NT2/D1 (cell line): ENCODE measurements at places on chromosomes 5 and 9.

DNA sequence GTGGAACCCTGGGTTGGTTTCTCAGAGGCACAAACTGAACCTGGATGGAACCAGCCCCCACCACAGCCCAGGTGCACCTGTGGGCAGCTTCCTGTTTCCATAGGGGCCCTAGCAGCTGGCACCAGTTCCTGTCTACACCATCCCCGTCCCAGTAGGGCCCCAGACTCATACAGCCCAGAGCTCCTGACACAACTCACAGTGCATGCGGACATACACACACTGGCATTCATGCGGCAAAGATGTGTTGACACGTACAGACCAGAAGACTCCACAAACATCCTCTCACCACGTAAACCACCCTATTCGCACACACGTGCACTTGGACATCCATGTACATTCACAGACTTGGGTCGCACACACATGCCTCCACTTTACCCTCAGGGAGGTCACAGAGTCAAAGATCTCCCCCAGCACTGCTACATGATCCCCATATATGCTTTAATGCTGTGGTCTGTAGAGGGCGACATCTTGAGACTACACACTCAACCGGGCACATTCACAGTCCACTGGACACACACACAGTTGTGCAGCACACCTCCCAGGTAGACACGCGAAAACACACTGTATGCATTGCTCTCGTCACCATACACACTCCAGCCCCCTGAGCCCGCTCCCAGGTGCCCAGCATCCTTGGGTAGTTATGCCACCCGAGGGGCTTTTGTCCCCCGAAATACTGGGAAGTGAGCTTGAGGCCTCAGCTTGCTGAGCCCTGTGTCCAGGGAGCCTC lies 22.4 kb downstream of the CXXC5 start:
- DNase-seq: no peak

- DNase-seq: no peak
These were observed 14.5 kb downstream of the FBXO10 start for GRCh38 chr9:37561682-37562081.

GRCh38 chr9:86809759-86810367 lies 137.4 kb downstream of the GAS1 start:
- no peak for DNase-seq

- no peak for DNase-seq
These were observed 74.7 kb upstream of the COL5A1 start for GRCh38 chr9:134566936-134567335.

- no peak for DNase-seq
These were observed 91.8 kb downstream of the FANCC start for GRCh38 chr9:95225726-95226106.

DNA sequence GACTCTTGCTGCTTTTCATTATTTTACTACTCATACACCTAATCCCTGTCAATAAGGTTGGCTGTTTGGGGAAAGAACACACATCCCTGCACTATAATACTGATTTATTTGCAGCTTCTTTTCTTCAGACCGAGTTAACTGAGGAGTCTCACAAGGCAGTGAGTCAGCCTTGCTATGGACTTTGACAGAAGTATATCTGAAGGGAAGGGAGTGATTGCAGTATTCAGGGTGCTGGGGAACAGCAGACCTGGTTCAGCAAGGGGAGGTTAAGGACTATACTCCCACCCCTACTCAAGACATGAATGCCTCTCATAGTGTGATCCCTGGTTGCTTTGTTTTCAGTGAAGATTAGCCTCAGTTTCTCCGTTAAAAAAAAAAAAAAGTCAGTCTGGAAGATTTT lies 99.8 kb downstream of the TLE4 start:
- no peak for DNase-seq

GRCh38 chr9:70134360-70134759 lies 90.7 kb downstream of the MAMDC2 start:
- DNase-seq: no peak

- DNase-seq: no peak
These were observed 11.6 kb downstream of the COL15A1 start for GRCh38 chr9:98955259-98955658.

GRCh38 chr5:148956477-148957385 lies 106.1 kb downstream of the SH3TC2 start:
- no peak for DNase-seq

GRCh38 chr5:149915392-149916260 lies 29.0 kb downstream of the PDE6A start:
- no peak for DNase-seq

DNA sequence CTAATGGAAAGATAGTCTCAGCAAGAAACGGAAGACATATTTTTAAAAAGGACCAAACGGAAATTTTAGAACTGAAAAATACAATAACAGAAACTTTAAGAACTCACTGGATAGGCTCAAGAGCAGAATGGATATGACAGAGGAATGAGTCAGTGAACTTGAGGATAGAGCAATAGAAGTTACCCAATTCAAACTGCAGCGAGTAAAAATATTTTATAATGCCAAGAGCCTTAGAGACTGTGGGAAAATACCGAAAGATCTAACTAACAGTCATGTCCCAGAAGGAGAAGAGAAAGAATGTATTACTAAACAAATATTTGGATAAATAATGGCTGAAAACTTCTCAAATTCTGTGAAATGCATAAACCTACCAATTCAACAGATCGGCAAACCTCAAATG lies 40.8 kb downstream of the ADAMTS2 start:
- no peak for DNase-seq

- DNase-seq: no peak
These were observed 53.9 kb upstream of the ZFR start for GRCh38 chr5:32498484-32498883.

GRCh38 chr5:98891591-98891990 lies 37.2 kb downstream of the CHD1 start:
- DNase-seq: no peak

- no peak for DNase-seq
These were observed 126.7 kb downstream of the DCP2 start for GRCh38 chr5:113103330-113103729.

- no peak for DNase-seq
These were observed 487.7 kb downstream of the GADD45G start for GRCh38 chr9:90092508-90092907.

- no peak for DNase-seq
These were observed 122.8 kb downstream of the TMEM161B start for GRCh38 chr5:88145611-88146467.

DNA sequence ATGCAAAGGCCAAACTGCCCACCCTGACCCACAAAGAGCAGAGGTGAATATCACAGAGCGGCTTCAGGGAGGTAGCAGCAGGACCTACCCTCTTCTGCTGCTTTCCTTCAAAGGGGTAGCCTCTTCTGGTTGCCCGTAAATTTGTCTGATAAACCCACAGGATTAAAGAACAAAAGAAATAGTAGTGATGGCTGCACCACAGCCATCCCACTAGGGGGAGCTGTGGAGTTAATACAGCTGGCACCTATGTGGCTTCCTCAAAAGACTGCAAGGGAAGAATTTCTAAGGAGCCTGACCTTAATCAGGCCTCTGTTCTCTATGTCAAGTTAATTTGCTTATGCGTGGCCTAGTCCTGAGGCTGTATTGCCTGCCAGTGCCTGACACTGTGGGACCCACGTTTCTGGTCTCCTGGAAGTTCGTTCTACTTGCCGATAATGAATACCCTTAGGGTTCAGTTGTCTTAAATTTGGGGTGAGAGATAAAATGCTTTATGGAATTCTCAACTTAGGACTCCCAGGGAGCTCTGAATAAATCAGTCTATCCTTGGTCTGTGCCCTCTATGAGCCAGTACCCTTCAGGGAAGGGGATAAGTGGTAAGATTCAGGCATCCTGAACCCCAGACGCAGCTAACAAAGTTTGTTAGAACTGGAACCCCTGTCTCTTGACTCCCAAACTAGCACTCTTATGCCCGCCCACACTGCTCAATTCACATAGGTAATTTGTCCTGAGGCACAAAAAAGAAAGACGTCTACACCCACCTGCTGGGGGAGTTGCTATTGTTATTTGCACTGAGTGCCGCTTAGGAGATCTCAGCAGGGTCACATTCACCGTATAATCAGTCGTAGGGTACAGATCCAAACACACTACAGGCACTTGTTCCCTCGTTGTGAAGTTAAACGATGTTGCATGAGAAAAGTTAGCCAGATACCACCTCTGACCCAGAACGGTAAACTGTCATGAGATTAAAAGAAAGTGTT lies 77.1 kb downstream of the SUSD1 start:
- DNase-seq: peak; percentile 86

- DNase-seq: no peak
These were observed 213.7 kb downstream of the FSTL4 start for GRCh38 chr5:133398646-133399101.

- no peak for DNase-seq
These were observed 135.5 kb downstream of the FBN2 start for GRCh38 chr5:128402506-128402905.

DNA sequence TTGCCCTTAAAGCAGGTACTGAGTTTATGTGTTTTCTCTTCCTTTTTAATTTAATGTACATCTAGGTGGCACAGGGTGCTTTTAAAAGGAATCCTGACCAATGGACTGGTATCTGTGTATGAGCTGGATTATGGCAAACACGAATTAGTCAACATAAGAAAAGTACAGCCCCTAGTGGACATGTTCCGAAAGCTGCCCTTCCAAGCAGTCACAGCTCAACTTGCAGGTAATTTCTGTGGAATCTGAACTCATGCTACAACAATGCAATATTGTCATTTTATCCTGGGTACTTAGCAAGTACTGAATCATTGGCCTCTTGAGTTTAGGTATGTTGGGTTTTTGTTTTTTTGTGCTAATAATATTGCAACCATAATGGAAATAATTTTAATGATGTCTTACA lies 14.4 kb upstream of the TMOD1 start:
- no peak for DNase-seq

DNA sequence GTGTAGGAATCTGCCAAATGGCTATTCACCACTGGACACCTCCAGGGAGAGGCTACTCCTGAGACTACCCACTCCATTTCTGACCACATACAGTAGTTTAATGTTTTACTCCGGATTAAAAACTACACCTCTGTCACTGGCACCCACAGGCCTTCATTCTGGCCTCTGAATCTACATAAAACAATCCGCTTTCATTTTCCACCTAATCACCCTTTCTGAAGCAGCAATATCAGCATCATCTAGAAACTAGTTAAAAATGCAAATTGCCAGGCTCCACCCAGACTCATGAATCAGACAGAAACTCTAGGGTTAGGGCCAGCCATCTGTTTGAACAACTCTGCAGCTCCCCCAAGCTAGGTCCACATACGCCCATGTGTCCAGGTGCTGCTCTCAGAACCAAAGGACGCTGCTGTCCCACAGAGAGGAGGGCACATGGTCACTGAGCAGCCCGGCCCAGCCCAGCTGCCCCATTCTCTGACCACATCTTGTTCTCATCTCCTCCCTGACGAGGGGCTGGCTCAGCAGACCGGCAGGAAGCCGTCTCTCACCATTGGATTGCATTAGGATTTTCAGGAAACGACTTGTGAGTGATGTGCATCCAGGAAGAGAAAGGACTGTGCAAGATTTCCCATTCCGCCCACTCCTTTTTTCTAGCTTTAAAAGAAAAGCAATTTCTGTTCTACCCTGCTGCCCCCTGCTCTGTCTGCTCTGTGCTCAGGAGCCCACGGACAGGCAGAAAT lies 34.7 kb downstream of the ADAM19 start:
- no peak for DNase-seq

GRCh38 chr5:1163366-1163765 lies 38.0 kb upstream of the SLC6A19 start:
- no peak for DNase-seq

GRCh38 chr5:86881493-86882090 lies 263.9 kb downstream of the COX7C start:
- no peak for DNase-seq

- DNase-seq: peak; percentile 3
These were observed 576.3 kb downstream of the PDE4D start for GRCh38 chr5:59317023-59317773.

- DNase-seq: no peak
These were observed 77.4 kb downstream of the OTULIN start for GRCh38 chr5:14741801-14742440.

DNA sequence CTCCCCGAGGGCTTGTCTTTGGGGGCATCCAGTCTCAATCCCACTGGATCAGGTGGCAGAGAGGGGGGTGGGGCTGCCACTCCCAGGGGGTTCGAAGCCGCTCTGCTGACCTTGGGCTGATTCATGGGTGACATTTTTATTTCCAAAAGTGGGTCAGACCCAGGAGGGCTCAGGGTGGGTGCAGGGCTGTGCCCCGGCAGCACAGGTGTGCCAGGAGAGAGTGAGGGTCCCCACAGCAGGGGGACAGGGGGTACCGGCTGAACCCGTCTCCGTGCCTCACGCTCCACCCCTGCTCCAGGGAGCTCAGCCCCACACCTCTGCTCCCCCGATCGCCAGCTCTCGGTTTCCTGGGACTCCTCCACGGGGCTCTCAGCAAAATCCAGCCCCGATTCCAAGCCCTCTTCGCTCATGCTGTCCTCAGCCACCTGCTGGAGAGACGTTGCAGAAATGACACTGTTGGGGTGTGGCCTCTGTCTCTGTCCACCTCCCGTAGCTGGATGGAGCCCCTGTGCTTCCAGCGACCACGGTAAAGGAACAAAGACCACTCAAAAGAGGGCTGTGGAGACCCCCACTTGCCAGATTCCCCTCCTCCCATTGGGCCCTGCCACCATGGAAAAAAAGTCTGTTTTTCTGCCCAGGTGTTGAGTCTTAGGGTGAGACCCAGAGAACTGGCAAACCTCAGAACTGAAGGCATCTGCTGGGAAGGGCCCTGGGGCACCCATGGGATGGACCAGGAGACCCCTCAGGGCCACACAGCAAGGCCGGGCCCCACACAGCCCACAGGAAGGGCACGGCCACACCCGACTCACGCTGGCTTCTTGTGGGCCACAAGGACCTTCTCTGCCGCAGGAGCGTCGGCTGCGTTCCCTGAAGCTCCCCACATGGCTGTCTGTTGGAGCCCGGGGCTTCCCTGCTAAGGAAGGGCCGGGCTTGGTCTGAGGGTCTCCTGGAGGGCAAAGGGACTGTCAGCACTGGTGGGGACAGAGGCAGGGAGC lies 10.6 kb upstream of the QSOX2 start:
- no peak for DNase-seq

DNA sequence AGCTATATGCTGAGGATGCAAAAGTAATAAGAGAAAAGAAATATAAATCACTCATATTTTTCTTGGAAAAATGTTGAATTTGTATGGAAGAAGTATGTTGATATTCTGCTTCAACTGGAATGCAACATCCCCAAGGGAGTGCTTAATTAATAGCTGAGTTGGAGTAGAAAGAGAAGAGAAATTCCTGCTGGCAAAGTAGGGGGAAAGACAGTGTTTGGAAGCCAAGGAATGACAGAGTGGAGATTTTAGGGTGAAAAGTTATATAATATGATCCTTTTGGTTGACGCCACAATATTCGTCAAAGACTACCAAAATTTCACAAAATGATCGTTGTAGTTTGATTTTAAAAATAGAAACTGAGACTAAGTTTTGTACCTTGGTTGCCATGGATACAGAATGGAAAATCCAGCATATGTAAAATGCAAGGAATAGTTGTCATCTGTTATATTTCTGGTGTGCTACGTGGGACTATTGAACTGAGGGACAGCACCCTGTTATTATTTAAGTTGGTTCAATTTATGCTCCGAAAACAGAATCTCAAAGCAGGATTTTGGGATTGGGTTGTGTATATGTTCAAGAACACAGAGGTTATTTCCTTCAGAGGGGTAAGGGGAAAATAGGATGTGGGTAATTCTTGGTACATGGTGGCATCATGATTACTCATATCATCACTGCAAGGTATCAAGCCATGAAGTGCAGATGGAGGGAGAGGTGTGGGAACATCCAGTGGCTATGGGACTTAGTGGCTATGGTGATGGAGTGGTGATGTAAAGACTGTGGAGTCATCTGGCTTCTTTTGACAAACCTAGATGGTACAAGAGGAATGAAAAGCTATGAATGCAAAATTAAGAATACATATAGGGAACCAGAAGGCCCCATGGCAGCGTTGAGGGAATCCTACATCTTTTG lies 61.0 kb downstream of the SUB1 start:
- DNase-seq: no peak

GRCh38 chr9:6692433-6692832 lies 46.9 kb upstream of the GLDC start:
- no peak for DNase-seq
